AG09319 (cell line): ENCODE measurements at places on chromosomes 6 and 20.

- no peak for DNase-seq
Observed at GRCh38 chr6:164108869-164109769, 694.6 kb downstream of the QKI start.

DNA sequence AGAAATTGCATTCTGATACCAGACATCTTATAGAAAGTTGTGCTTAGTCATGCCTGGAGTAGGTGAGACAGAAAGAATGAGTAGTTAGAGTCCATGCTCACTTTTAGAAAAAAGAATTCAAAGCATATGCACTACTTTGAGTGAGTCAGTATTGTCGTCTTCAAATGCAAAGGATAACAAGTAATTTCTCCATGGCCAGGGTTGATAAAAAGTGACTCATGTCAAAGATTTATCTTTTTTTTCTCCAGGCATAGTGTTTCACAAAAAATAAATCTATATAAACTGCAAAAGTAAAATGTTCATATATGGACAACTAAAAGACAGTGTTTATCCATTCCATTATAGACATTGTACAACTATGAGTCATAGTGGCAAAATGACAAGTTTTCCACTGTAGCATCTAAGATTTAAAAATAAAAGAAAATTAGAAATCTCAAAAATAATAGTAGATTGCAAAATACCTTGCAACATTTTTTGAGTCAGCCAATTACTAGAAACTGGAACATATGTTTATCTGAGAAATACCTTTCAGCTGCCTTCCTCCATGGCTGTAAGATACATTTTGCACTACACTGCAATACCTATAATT, 329.6 kb downstream of the GRIK2 start:
- peak; percentile 44 for DNase-seq

DNA sequence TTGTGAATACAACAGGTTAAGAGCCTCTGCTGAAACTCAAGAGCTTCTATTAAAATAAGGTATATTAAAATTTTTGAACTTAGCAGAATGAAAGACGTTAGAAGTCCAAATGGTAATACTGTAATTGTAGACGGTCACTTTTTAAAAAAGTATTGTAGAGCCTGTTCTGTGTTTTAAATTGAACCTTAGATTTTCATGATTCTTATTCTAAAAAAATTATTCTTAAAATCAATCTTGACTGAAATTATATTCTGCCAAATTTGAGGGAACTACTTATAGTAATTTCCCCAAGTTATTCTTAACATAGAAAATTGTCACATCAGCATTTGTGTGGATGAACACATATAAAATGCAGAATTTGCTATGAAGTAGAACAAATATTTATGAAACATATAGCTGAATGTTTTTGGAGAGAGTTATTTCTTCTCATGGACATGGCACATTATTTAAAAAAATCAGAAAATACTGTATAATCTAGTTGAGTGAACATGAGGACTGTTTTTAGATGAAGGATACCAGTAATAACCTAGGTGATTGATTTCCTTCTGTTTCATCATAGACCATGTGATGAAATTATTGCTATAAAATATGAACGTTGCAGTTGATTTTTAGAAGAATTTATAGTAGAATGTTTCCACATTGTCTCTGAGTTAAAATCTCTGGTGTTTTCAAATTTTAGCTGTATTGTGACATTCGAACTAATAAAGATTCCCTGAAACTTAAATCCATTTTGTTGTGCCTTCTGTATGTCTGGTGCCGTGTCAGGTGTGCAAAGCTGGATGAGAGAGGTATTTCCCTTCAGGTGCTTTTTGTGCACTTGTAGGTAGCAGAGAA, 2.8 kb downstream of the TBPL1 start:
- DNase-seq = no peak

DNA sequence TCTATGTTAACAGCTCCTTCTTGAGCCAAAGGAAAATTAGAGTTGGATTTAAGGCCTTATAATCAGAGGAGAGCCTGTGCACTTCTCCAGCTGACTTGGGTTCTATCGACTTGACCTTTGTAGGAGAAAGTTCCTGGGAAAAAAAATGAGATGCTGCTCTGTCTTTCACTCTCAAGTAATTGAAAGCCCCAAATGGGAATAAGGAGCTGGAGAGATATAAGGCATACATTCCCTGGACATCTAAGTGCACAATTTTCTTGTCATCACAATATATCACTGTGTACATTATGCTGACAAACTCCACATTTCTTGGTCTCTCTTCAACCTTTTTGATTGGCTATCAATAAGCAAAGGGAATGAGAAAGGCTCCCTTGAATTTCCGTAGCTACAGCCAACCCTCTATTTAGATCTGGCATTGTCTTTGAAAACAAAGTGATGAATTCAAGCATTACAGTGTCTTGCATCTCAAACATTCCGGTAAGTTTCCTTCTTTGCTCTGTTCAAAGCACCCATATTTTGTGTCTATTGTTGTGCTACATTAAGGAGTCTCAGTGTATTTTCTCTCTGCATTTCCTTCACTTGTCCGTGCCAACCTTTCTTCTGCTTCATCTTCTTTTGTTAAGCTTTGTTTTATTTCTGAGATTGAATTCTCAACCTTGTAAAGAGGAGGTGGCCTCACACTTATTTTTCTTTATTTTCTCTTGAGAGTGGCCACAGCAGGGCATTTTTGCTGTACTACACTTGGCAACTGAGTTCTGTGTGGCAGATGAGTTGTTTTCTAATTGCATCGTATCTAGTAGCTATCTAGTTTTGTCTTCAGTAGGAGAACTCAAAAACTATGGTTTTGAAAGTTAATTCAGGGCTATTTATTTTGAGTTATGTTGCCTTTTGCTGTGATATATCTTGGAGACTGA, 450.3 kb upstream of the MAN1A1 start:
- no peak for DNase-seq

DNA sequence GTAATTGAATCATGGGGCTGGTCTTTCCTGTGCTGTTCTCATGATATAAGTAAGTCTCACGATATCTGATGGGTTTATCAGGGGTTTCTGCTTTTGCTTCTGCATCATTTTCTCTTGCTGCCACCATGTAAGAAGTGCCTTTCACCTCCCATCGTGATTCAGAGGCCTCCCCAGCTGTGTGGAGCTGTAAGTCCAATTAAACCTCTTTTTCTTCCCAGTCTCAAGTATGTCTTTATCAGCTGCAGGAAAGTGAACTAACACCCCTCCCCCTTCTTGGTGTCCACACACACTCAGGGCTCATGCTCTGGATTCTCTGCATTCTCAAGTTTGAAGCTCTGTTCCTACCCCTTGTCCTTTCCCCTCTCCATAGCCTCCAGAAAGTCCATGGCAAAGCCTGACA, 107.1 kb downstream of the THBS2 start:
- no peak for DNase-seq

- no peak for DNase-seq
Observed at GRCh38 chr6:34067814-34068213, 78.1 kb downstream of the GRM4 start.

- DNase-seq = no peak
Observed at GRCh38 chr6:33641602-33642001, 20.5 kb downstream of the ITPR3 start.

DNA sequence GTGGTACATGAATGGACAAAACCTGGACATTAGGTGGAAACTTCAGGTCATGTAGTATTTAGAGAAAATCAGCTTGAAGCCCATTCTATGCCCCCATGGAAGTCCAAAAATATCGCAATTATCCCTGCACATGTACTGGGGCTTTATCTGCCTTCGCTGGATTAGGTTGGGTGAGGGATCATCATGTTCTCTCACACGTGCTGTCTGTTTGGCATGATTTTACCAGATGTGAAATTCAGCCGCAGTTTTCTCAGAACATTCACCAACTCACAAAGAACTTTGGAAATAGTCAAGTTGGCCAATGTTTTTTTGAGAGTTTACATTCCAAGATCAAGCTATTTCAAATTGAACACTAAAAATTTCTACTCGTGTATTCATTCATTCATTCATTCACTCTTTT, 459.8 kb upstream of the CITED2 start:
- DNase-seq = no peak

- DNase-seq = no peak
Observed at GRCh38 chr20:56487216-56487615, 18.8 kb downstream of the RTF2 start.

DNA sequence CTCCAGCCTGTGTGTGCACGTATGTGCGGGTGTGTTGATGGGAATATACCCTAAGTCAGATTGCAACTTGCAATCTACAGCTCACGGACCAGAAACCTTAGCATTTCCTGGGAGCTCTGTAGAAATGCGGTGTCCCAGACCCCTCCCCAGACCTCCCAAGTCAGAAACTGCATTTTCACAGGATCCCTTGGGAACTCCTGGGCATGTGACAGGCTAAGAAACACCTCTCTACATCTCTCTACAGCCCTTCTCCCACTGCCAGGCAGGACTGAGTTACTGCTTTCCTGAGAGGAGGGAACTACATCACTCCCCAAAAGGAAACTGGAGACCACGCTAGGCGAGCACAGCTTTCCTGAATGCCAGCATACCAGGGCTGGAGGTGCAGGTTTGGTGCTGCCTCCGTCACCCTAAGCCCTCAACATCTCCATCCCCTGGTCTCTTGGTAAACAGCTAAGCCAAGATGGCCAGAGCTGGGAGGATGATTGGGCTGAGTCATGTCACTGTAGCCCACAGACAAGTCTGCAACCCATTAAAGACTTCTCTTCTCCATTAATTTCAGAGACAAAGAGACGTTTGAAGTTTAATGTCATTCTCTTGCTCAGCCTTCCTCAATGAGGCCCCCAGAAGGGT, 194.4 kb downstream of the BMP7 start:
- DNase-seq = no peak

DNA sequence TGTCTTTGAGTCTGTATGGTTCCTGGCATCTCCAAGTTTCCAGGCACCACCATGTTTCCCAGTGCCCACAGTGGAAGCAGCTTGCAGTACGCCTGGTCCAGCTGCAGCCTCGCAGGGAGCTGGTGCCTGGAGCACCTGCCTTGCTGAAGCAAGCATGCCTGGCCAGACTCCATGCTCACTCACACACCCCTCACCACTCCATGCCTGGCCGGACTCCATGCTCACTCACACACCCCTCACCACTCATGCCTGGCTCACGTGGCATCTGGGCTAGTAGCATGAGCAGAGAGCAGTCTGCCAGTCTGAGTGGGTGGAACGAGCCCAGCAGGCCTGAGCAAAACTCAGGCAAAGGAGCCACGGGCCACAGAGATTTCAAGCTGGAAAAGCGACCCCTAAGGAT, 214.3 kb downstream of the TFAP2C start:
- no peak for DNase-seq

DNA sequence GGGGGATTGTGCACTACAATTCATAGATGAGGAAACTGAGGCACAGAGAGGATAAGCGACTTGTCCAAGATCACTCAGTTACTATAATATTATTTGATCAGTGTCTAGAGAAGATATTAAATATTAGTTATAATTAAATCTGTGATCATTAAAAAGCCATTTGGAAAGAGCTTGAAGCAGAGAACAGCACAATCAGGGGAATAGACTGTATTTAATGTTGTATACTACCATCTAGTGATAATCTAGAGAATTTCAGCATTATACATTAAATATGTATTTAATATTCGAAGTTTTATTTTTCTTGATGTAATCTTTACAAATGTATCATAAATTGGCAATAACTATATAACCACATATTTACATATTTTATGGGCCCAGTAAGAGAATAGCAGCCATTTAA, 20.1 kb upstream of the MTCL3 start:
- no peak for DNase-seq

- no peak for DNase-seq
Observed at GRCh38 chr20:25257756-25258475, 10.0 kb downstream of the PYGB start.

GRCh38 chr20:38805502-38805957, at the start of gene PPP1R16B:
PPP1R16B (plus strand) TSS chr20:38805697; CDS start chr20:38835926, 30,229 bp downstream.
- no peak for DNase-seq

DNA sequence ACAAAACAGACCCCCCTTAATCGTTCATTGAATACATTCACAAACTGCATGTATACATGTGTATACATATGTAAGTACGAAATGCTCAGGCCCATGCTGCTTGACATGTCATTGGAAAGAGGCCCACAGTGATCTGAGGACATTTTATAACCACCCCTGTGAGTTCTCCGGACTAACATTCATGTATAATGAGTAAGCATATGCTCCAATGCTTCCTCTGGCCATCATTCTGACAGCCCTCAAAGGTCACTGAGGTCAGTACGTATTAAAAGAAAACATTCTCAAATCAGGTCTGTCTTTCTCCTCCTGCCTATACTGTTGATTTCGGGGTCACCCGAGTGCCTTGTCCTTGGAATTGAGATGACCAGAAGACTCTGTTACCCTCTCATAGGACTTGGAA, 54.9 kb downstream of the TENT5A start:
- no peak for DNase-seq

GRCh38 chr6:32954267-32954666, 1.4 kb upstream of the HLA-DMA start:
- no peak for DNase-seq

- DNase-seq = no peak
Observed at GRCh38 chr6:27133281-27134227, 113.9 kb upstream of the PRSS16 start.

- DNase-seq = no peak
Observed at GRCh38 chr20:41467690-41468089, 101.1 kb upstream of the EMILIN3 start.

DNA sequence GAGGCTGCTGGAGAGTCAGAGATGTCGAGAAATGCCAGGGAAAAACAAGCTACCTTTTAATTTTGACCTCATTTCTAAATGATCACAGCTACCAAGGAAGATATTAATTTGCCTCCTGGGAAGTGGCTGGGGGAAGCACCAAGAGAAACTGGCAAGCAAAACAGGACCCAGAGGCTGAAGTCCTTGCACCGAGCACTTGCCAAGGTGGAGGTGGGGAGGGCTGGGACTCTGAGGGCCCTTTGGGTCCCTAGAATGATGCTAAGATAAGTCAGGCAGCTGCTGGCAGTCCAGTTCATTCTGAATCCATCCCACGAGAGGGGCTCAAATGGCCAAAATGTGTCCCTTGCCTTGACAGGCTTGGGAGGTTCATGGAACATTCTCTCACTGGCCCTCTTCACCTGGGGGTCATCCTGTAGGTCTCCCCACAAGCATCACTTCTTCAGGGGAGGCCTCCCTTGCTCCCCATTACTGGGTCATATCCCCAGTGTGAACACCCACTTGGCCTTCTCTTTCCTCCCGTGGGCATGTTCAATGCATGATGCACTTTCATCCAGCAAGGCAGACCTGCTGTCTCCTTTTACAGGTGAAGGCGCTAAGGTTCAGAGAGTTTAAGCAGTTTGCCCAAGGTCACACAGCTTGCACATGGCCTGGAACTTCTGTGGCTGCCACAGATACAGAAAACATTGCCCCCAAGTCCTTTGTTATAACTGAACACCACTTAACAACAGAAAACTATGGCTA, 39.1 kb upstream of the BLCAP start:
- no peak for DNase-seq
